ENCODE measurements at places on chromosomes 12 and 14.

- DNase-seq: peak; percentile 74
These were observed 420.1 kb downstream of the FUT8 start for GRCh38 chr14:65832431-65833266.

DNA sequence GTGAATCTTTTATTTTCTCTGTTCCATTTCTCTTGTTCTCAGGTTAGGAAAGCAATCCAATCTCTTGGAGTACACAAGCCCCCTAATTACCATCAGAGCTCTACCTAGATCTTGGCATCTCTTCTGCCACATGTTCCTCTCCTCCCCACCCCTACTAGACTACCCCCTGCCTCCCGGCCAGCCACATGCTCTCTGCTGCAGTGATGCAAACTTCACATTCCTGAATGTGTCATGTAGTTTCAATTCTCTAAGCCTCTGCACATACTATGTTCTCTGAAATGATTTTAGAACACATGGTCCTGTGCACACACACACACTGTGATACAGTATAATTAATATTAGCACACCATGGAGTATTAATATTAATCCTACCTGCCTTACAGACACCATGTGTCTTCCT lies 104.6 kb downstream of the EFCAB11 start:
- DNase-seq: peak; percentile 19

DNA sequence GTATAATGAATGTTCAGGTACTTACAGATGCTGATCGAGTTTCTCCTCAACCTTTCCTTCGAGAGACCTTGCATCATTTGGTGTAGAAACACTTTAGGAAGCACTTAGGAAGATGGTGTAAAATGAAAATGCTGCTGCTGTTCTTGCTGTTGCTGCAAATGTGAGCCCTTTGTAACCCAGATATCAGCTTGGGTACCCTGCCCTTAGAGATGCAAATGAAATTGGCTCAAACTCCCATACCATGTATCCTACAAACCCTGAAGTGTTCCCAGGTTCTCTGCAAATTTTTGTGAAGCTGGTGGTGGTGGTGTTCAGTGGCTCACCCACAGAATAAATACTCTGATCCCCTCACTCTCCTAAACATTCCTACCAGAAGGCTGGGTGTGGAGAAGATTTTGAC lies 130.8 kb downstream of the SLC25A47 start:
- no peak for DNase-seq

DNA sequence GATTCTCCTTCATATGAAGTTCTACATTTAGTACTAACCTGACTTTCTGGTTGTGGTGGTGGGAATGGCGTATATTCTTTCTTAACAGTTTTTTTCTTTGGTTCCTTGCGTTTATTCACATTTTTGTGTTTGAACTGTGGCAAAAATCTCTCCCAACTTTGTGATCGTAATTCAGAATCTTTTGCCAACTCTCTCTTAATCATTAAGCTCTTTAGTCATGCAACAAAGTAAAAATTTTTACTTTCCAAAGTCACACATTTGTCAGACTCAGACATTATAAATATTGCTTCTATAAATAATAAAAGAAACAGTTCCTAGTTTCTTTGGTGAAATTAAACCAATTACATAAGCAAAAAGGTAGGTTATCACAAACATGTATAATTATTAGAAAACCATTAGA lies 7.5 kb downstream of the KRR1 start:
- DNase-seq: no peak

GRCh38 chr14:69055125-69055524 lies 76.0 kb upstream of the ACTN1 start:
- DNase-seq: peak; percentile 79

GRCh38 chr12:124210991-124211577 lies 83.8 kb upstream of the RFLNA start:
- DNase-seq: no peak

GRCh38 chr12:13499008-13499407 lies 302.5 kb downstream of the EMP1 start:
- no peak for DNase-seq

DNA sequence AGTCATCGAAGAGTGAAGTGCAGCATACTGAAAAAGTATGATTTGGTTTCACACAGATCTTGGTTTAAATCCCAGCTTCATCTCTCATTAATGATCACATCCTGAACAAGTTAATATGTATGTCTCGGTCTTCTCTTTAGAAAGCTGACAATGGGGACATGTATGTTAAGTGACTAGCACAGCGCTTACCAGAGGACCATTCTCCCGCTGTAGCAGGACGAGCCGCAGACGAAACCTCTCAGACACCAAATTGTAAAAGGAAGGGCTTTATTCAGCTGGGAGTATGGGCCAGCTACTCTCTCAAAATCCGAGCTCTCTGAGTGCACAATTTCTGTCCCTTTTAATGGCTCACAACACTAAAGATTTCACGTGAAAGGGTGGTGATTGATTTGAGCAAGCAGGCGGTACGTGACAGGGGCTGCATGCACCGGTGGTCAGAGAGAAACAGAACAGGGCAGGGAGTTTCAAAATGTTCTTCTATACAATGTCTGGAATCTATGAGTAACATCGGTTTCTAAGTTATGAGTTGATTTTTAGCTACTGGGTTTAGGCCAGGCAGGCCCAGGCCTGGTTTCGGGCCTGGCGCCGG lies 682.4 kb downstream of the DIO2 start:
- DNase-seq: no peak

GRCh38 chr12:55607821-55608594 lies 28.7 kb upstream of the OR10P1 start:
- DNase-seq: no peak

- DNase-seq: peak; percentile 73
These were observed 168.1 kb upstream of the NOVA1 start for GRCh38 chr14:26765768-26766520.

DNA sequence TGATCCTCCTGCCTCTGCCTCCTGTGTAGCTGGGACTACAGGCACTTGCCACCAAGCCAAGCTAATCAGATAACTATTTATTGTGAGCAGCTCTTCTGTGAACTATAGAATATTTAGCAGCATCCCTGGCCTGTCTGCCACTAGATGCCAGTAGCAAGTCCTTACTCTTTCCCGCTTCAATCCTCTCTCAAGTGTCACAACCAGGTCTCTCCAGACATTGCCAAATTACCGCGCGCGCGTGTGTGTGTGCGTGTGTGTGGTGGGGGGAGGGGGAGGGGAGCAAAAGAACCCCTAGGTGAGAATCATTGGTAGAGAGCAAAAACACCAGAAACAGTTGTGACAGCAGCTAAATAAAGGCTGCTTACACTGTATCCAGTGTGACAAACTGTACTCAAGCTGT lies 49.9 kb downstream of the PPP2R5E start:
- no peak for DNase-seq

DNA sequence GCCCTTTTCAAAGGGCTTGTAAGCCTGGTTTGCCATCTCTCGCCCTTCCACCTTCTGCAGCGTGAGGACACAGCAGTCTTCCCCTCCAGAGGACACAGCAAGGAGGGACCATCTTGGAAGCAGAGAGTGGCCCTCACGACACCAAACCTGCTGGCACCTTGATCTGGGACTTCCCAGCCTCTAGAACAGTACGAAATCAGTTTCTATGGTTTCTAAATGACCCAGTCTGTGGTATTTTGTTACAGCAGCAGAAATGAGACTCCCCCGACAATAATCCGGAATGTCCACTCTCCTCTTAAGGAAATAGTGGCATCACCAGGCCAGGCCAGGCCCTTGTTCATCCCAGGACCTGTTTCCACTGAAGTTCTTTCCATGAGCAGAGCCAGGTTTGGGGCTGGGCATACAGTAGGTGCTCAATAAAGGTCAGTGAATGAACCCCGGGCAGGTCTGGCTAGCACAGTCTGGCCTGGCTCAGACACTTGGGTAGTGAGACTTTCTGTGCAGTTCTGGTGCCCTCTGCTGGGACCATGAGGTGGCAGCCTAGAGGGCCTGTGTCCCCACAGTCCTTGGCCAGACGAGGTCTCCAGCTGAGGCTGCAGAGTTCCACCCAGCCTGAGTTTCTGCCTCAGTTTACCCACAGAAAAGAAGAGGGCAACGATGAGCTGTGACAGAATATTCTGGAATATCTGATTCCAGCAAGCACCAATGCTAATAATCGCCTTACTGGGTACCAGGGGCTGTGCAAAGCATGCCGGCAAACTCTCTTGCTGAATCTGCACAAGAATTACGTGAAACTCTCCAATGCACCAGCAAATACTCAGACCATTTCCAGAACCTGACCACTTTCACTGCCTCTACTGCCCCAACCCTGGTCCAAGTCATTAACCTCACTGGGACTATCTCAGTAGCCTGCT lies 14.0 kb downstream of the ABCB9 start:
- peak; percentile 74 for DNase-seq

DNA sequence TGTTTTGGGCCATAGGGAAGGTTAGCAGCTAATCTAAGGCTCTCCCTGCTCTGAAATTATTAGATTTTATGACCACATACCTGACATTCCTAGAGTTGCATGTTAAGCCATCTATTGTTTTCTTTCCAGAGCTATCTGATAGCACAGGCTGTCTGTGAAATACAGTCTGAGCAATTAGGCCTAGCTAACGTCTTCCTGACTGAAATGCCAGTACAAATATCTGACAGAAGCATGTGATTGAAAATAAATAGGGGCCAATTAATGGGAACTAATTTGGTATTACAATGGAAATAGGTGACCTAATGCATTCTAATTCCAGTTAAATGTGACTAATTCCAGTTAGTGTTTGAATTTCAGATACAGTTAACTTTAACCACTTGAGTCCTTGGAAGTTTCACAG lies 115.2 kb downstream of the C12orf75 start:
- peak; percentile 69 for DNase-seq

DNA sequence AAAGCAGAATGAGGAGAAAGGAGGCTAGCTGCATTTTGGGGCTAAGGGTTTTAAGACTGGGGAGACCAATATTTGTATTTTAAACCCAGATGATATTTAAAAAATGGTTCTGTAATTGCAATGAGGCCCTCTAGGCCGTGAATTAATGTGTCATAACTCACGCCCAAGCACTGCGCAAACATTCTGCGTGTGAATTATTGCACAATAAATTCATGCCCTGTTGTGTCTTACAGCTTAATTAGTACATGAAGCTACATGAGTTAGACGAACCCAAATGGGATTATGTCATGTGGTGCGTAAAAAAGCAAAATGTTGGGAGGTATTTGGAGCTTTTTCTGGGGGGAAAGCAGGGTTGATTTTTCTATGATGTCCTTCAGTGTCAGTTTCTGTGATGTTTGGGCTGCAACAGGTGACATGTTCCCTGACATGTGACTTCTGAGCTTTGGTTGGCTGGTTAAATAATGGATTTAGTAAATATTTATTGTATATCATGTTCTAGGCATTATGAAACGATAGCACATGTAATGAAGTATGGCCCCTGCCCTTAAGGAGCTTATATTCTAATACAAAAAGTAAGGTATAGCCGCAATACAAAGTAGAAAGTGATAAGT lies 30.4 kb upstream of the CISTR start:
- DNase-seq: no peak

- DNase-seq: no peak
These were observed 38.7 kb upstream of the SGPP1 start for GRCh38 chr14:63766611-63767010.

GRCh38 chr14:32331206-32331605 lies 2.1 kb downstream of the AKAP6 start:
- DNase-seq: no peak

DNA sequence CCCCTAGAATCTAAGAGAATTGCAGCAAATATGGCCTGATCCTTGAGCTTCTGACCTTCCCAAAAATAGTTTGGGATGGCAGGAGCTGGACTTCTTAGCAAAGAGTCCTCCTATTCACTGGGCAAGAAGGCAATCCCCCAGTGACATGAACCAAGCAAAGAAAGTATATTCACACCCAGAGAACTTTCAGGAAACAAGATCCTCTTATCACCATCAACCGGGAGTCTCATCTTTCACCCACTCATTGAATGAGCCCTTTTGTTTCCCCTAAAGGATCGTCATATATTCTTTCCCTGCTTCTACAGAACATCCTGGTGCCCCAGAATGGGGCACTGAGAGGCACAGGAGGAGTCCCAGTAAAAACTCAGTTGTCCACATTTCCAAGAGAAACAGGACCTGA lies 19.7 kb downstream of the SPTB start:
- no peak for DNase-seq

DNA sequence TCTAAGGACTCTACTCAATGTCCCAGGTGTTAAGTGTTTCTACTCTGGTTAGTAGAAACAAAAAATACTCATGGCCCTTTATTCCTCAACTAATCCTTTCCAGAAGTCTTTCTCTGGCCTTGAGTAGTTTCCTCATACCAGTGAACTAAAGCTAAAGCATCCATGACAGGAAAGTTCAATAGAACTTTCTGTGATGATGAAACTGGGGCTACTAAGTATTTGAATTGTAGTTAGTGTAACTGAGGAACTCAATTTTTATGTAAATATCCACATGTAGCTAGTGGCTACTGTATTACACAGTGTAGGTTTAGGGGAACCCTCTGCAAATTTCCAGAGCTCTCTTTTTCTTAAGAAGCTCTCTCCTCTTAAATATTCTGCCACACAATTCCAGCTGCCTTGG lies 63.7 kb downstream of the R3HDM2 start:
- peak; percentile 2 for DNase-seq

- DNase-seq: no peak
These were observed 38.6 kb upstream of the DBX2 start for GRCh38 chr12:45089411-45090075.

- no peak for DNase-seq
These were observed 392.7 kb downstream of the RPS29 start for GRCh38 chr14:49193332-49194065.

DNA sequence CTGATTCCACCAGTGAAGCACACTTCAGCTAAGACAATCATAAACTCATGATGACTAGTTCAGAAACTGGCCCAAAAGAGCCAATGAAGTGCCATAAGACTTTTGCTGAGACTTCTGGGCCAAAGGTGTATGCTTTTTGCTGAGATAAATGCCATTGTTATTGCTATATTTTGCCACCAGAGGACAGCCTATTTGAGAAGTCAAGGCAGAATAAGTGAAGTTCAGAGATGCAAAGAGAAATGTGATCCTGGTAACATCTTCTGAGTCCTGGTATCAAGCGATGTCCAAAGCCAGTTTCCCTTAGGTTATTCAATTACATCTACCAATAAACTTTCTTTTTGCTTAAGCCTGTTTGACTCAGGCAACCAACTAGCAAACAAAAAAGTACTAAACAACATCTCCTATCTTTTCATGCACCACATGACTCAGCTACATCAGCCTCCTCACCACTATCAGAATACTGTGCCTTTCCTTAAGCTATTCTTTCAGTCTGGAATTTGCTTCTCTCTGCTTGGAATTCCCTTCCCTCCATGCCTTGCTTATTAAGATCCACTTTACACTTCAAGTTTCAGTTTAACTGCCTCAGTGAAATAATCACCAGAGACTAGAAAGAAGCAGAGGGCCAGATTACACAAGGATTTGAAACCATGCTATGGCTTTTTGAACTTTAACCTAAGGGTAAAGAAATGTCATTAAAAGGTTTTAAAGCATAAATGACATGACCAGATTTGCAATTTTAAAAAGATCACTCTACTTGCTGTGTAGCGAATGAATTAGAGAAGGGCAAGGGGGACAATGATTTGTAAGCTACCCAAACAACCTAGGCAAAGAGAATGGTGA lies 14.0 kb downstream of the CRY1 start:
- DNase-seq: peak; percentile 54

GRCh38 chr12:49744363-49744885 lies 3.1 kb downstream of the TMBIM6 start:
- no peak for DNase-seq

- DNase-seq: no peak
These were observed 26.0 kb downstream of the CHST11 start for GRCh38 chr12:104482748-104483147.

- no peak for DNase-seq
These were observed 10.2 kb upstream of the SH2B3 start for GRCh38 chr12:111395336-111396187.
